ENCODE measurements at places on chromosomes 2 and 18.

- DNase-seq = peak; percentile 88
Measured at GRCh38 chr2:128473175-128474035, 154.7 kb upstream of the HS6ST1 start.

GRCh38 chr2:20209373-20210109, 15.4 kb downstream of the SDC1 start:
- no peak for DNase-seq

GRCh38 chr2:88099798-88100488, 27.9 kb downstream of the FABP1 start:
- peak; percentile 9 for DNase-seq

- no peak for DNase-seq
Measured at GRCh38 chr18:37657493-37657892, 91.9 kb upstream of the CELF4 start.

- DNase-seq = peak; percentile 94
Measured at GRCh38 chr18:61992285-61992684, 99.5 kb upstream of the RNF152 start.

DNA sequence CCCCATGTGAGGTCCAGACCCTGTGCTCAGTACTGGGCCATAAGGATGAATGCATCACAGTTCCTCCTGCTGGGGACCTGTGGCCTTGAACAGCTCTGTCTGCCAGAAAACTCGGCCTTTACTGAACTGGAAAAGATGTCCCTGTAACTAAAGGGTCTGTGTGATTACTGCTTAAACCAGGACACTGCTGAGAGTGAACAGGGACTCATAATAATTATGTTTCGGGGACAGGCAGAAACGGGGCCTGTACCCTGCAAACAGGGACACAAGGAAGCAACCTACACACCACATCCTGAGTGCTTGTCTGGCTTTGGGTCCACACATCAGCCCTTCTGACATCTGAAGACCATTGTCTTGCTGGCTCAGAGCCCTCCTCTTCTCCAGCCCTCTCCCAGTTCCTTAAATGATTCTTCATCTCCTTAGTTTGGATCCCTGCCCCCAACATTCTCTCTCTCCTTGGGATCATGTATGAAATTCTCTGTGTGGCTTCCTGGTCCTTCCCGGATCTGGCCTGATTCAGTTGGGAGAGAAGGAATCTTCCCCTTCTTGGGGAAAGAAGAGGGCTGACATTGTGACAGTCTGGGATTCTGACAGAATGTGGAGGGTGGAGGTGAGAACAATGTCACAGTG, 248.0 kb downstream of the MYCN start:
- DNase-seq = no peak

DNA sequence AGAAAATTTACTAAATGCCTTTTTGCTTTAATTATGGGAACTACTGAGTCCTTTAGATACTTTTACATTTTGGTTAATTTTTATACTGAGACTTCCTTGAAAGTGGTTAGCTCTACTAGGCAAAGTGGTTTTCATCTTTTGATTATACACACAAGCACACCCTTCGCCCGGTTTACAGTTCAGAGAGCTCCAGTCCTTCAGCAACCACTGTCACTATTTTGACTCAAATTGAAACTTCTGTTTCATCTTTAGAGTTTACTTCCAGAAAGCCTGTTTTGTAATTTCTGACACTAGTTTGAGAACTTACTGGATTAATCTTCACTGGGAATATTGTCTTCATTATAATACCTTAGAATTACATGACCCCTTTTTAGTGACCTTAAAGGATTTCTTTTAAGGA, 140.3 kb upstream of the FOSL2 start:
- no peak for DNase-seq

DNA sequence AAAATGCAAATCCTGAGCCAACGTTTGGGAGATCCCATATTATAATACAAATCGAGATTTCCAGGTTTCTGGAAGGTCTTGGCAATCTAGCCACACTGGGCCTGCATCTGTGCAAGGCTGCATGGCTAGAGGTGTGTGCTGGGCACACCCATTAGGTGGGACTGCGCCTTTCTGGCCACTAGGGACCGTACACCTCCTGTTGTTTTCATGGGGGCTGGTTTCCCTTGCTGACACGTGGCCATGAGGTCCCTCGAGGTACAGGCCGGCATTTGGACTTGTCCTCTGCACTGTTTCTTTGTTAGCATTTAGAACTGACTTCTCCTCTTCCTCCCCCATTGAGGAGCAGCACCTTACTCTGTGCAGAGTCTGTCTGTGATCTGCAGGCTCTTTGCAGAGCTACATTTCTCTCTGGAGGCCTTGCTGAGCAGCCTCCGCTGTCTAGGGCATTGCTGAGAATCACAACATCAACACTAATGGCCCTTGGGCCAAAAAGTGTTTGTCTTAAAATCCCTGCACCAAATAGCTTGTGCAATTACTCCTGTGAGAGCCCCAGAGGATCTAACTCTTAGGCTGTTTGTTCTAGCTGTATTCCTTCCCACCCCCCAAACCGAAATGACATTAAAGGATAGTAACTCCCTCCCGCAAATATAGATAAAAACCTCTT, 131.2 kb downstream of the NEDD4L start:
- no peak for DNase-seq

DNA sequence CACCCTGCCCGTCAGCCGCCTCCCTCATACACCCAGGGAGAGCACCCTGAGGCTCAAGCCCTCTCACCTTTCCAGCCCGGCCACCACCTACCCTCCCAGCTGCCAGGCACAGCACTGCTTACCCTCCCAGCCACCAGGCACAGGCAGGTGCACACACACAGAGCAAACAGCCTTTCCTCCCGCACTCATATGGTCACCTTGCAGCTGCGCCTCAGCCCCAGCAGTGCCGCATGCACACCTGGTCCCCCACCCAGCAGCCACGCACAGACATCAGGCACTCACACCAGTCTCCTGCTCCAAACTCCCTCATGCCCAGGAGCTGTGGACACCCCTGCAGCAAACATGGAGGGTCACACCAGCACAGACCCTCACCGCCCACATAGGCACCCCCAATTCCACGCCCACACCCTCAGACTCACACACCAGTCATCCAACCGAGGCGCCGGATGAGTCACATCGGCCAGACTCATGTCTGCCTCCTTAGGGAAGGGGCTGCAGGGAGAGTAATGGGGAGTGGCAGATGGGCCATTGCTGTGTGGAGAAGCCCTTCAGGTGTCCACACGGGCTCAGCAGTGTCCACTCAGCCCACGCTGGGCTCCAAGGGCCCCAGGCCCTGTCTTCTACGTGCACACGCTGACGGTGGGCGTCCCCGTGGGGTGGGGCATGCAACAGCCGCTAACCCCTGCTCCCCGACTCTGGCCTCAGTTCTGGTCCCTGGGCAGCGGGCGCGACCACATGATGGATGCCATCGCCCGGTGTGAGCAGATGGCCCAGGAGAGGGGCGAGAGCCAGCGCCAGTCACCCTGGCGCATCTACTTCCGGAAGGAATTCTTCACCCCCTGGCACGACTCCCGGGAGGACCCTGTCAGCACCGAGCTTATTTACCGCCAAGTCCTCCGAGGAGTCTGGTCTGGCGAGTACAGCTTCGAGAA, 22.3 kb upstream of the GPR17 start:
- peak; percentile 74 for DNase-seq

DNA sequence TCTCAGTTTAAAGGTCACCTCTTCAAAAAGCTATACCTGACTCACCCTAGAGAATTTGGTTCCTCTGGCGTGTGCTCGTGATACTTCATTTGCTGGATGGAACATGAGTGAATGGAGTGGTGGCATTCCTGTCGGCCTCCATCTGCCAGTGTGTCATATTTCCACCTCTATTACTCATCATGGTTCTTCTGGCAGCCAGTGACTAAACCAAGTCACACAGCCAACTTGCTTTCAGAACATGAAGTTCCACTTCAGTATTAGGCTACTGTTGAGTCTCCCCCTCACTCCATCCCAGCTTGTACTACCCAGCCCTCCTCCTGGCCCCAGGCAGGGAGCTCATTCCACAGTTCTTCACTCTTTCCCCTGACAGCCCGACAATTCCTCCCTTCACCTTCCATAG, 169.8 kb downstream of the MREG start:
- peak; percentile 95 for DNase-seq

DNA sequence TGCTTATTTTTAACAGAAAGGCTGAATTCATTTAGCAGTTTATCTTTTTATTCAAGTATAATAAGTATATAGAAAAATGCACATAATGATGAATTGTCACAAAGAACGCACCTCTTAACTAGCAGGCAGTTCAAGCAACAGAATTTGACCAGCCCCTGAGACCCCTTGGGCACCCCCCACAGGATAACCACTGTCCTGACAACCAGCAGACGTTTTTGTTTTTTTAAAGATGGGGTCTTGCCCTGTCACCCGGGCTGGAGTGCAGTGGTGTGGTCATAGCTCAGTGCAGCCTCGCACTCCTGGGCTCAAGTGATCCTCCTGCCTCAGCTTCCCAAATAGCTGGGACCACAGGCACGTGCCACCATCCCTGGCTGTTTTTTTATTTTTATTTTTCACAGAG, 14.0 kb downstream of the PRELID3A start:
- DNase-seq = no peak

DNA sequence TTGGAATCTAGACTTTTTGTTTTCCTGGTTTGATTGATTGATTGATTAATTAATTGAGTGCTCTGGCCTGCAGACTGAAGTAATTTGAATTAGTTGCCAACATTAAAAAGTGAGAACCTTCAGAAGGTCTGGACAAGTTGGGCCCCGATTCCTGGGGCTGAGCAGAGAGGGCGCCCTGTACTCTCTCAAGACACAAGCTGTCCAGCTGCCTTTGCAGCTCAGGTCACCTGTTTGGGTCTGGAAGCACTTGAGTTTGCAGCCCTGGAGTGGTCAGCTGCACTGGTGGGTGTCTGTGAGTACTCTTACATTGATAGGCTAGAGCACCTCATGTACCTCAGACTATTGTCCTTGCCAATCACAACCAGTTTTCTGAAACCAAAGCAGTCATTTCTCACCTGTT, 22.7 kb upstream of the CELF4 start:
- no peak for DNase-seq
